ENCODE measurements at places on chromosomes 7 and 10.

- no peak for DNase-seq
Measured at GRCh38 chr10:34291466-34292193, 523.5 kb downstream of the PARD3 start.

GRCh38 chr10:47380341-47381102, 3.6 kb downstream of the ZNF488 start:
- DNase-seq, result no peak

DNA sequence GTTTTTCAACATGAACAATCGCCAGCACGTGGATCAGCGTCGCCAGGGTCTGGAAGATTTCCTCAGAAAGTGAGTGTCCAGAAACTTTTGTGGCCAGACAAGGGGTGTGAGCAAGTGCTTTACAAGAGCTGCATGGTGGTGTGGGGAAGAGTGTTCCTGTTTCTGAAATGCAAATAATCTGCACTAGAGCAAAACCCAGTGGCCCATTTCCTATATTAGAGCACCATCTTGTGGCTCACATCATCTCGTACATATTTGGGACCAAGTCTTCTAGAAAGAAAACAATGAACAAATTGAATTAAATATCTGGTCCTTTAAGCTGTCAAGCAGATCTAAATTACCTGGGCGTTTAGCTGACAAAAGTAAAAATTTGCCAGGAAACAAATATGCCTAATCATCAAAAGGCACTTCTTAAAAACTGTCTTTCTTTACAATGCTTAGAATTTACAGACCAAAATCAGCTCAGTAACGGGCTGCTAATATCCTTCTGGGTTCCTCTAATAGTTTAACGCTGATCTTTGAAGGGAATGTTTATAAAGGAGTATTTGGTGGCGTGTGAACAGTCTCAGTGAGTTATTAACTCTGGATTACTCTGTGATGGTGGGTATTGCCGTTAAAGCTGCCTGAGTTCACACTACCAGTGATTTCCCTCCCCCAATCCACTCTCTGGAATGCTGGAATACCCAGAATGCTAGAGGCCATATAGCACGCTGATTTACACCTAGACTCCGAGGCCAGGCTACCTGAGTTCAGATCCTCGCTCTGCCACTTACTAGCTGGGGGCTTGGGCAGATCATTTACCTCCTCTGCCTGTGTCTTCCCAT, 73.6 kb downstream of the SNX10 start:
- DNase-seq, result peak; percentile 41

- no peak for DNase-seq
Measured at GRCh38 chr10:135132-135600, at the start of gene ZMYND11. TSS of gene ZMYND11 (plus strand) at chr10:135455. CDS start at chr10:180013, 44,558 bp downstream.

- no peak for DNase-seq
Measured at GRCh38 chr10:108639010-108639409, 1284.3 kb downstream of the XPNPEP1 start.

DNA sequence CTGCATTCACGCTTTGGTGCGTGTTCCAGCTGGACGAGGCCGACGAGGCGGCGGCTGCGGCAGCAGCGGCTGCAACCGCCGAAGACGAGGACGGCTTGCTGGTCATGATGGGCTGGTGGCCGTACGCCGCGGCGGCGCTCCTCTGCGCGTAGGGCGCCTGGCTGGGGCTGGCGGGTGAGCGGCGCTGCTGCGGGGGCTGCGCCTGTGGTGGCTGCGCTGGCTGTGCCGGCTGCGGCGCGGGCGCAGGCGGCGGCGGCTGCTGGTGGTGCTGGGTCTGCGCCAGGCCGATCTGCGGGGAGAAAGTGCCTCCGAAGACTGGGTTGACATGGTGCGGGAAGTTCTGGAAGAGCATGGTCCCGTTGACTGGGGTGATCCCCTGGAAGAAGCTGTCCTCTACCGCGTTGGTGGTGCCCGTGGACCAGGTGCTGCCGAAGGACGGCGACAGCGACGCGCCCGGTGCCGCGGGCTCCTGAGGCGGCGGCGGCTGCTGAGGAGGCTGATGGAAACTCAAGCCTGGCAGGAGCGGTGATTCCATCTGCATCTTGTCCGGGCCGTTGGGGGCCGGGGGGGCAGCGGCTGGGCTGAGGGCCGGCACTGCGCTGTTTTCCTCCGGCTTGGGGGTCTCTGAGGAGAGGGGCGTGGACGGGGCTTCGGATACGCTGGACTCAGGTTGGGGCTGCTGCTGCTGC, 51.1 kb downstream of the CPEB3 start:
- no peak for DNase-seq

- no peak for DNase-seq
Measured at GRCh38 chr10:133474027-133474426, 20.3 kb downstream of the SCART1 start.

DNA sequence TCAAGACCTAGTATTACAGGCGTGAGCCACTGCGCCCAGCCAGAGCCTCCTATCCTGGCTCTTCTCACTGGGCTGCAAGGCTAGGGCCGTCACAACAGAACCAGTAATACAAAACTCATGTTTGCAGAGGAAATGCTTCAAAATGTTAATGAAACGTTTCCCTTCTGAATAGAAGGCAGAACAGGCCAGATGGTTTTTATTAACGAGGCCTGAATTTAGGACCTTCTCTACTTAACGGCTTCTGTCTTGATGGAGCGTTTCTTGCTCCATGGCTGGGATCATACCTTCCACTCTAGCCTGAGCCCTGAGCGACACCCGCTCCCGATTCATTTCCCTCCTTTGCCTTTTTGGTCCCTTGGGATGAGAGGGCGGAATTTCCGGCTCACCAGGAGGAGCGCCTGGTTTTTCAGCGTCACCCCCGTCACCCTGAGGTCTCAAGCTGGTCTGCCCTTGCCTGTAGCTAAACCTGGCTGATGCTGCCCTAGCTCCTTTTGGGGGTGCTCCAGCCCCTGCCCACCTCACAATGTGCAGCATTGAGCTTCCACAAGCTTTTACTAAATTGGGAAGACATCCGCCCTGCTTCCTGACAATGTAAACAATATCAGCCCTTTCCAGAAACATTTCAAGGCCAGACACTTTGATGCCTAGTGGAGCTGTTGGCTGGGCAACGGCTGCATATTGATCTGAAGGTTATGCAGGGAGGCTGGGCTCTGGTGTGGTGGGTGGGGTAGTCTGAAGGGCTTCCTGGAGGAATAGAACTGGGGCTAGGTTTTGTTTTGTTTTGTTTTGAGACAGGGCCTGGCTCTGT, 5.2 kb downstream of the CLIP2 start:
- no peak for DNase-seq

- DNase-seq, result peak; percentile 61
Measured at GRCh38 chr10:114856544-114857287, 35.1 kb downstream of the FHIP2A start.

- DNase-seq, result no peak
Measured at GRCh38 chr7:28996836-28997235, 38.7 kb upstream of the TRIL start.

- DNase-seq, result no peak
Measured at GRCh38 chr10:90430186-90430585, 427.7 kb downstream of the HTR7 start.

DNA sequence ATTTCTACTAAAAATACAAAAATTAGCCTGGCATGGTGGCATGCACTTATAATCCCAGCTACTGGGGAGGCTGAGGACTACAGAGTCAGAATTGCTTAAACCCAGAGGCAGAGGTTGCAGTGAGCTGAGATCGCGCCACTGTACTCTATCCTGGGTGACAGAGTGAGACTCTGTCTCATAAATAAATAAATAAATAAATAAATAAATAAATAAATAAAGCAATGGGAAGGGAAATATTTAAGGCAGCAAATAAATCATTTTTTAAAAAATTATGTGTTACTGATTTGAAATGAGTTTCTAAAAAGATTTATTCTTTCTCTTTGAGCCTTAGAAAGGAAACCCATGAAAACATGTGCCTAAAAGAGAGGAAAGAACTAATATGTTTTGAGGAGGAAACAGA, 45.2 kb upstream of the ZEB1 start:
- DNase-seq, result no peak

DNA sequence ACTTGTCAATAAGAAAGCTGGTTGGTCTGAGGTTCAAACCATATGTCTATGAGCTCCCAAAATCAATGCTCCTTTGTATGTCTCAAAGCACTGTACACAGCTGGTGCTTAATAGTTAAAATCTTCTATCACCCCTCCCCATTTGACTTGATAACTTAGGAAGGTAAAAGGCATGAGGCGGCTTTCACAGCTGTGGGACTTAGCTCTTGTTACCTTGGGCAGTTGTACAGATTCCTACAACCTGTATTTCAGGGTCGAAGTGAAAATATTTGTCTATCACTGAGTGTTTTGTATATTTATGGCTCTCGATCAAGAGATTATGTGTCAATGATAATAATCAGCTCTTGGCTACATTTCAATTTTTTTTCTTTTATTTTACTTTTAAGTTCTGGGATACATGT, 992 bp upstream of the KIFBP start:
- DNase-seq, result no peak

- no peak for DNase-seq
Measured at GRCh38 chr7:42193471-42194129, 43.4 kb downstream of the GLI3 start.

DNA sequence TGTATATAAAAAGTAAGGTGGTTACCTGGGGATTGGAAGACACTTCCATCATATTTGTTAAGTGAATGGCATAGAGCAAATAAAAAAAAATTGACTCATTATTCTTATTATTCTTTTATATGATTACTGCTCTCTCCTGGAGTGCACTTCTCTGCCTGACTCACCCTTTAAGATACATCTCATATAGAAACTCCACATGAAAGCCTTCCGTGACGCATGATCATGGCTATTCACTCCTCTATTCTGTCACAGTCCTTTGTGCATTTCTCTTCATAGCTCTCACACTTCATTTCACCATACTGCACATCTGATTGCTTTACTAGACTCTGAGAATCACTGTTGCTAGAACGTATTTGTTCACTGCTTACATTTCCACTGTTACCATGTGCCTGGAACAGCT, 597.3 kb downstream of the CNTNAP2 start:
- no peak for DNase-seq

- no peak for DNase-seq
Measured at GRCh38 chr10:34864149-34865067, 49.3 kb upstream of the PARD3 start.

GRCh38 chr7:42495256-42495655, 258.2 kb upstream of the GLI3 start:
- no peak for DNase-seq

GRCh38 chr10:70435241-70436085, 6.0 kb downstream of the NODAL start:
- no peak for DNase-seq

DNA sequence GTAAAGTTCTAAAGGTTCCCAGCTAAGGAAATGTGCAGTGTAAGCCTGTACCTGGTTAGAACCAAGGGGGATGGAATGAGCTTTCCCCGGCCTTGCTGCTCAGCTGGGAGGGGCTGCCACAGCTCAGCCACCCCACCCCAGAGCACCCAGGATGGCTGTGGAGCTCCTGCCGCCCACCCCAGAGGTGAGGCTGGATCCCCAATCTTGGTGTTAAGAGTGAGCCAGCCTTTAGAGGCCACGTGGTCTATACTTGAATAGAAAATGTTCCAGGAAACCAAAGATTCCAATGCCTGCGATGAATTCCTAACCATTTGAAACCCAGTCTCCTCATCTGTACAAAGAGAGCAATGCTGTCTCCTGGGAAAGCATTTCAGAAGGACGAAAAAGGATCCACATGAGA, 16.5 kb downstream of the DIP2C start:
- DNase-seq, result no peak

DNA sequence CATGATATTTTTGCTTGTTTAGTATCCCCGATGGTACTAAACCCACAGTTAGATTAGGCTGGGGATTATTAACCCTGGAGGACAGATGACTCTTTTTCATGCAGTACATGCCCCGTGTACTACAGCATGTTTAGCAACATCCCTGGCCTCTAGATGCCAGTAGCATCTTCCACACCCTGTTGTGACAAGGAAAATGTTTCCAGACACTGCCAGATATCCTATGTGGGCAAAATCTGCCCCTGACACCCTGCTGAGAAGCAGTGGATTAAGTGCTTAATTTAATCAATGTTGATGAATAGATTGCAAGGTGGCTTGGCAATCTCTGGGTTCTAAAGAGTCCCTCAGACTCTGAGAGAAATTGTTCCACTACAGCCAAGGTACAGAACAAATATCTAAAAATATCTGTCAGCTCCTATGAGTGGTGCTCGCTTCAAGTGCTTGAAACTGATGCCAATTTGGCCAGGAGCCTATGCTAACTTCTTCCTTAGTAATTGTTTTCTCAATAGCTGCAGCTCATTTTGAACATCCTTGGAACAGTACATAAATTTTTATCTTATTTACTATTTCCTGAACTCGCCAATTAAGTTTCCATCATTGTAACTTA, 247.0 kb downstream of the SORCS1 start:
- no peak for DNase-seq

- DNase-seq, result no peak
Measured at GRCh38 chr10:78398382-78398781, 364.7 kb downstream of the RPS24 start.

GRCh38 chr10:82742478-82742877, 867.5 kb downstream of the NRG3 start:
- DNase-seq, result peak; percentile 71

GRCh38 chr10:114780577-114781184, 40.9 kb upstream of the FHIP2A start:
- no peak for DNase-seq

GRCh38 chr7:100752994-100753393, 19.6 kb downstream of the ZAN start:
- no peak for DNase-seq

DNA sequence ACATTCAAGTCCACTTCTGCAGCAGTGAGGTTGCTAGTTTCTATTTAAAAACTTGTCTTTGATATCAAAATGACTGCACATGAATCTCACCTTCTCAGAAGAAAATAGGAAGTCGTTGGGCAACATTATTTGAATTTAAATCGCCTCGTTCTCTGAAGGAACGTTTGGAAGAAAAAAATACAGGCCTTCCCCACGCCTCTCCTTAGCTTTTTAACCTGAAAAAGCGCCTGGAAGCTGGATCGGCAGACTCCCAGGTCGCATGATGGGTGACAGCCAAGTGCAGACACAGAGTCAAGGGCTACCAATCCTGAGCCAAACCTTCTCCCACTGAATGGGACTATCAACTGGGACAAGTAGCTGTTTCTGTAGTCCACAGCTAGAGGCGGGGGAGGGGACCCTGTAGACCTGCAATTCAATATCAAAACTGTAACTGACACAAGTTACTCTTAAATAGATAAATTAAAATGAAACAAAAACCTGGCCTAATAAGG, 2.2 kb downstream of the FAM53B start:
- DNase-seq, result no peak

DNA sequence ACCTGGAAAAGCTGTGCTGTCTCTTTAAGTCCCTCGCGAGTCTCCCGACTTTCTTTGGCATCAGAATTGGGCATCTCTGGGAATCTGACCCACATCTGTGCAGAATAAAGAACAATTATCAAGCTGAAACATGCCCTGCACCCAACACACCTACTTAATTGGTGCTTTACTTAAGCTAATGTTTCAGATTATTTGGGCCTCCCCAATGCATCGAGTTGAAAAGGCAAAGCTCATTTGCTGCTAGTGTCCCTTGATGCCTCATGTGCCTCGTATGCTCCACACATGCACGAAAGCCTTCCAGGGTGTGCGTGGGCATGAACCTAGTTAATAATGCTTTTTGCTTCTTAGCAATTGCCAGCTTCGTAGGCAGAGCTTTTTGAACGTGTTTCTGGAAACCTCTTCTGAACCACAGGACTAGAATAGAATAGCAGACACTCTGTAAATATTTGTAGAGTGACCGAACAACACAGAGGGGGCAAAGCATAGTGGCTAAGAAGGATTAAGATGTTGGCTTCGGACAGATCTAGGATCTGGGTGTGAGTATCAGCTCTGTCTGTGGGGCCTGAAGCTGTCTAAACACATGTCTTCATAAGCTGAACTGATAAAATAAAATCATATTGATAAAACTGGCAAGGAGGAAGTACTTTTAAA, 26.7 kb upstream of the FGFR2 start:
- DNase-seq, result no peak

Measured in retinal pigment epithelial cell (primary cell).